ENCODE measurements at places on chromosomes 7 and 10. TPM values are rescaled to one million over a fixed set of nuclear protein-coding genes. Genes with fewer than 3 reads are reported as not detected.

FAM237B gene
- not detected for total RNA-seq

PHYH gene
- 22.0 TPM for total RNA-seq

PTPRZ1 gene
- 0.64 TPM for total RNA-seq

CTBP2 gene
- 57.7 TPM for total RNA-seq

GNGT1 gene
- not detected for total RNA-seq

WDR86 gene
- 4.0 TPM for total RNA-seq

DNA sequence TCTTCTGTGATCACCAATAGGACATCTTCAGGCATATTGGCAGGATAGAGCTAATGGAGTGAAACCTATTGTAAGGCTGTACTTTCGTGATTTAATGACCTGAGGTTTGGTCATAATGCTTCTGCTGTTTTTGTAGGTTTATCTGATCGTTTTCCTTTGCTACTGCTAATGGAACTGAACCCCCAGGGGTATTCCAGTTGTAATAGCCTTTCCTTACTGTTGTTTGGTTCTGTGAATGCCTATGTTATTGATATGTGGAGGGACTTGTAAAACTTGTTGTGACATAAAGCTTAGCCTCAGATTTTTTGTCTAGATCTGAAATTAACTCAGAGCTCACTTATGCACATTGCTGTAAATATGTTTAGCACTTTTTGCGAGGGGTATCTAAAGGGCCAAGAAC lies 10.9 kb upstream of the VWA2 start:
- DNase-seq, result no peak

- no peak for DNase-seq
These were observed 155.4 kb downstream of the TWIST1 start for GRCh38 chr7:18962031-18962430.

- DNase-seq, result no peak
These were observed 3.8 kb downstream of the SLC4A2 start for GRCh38 chr7:151063212-151063561.

DNA sequence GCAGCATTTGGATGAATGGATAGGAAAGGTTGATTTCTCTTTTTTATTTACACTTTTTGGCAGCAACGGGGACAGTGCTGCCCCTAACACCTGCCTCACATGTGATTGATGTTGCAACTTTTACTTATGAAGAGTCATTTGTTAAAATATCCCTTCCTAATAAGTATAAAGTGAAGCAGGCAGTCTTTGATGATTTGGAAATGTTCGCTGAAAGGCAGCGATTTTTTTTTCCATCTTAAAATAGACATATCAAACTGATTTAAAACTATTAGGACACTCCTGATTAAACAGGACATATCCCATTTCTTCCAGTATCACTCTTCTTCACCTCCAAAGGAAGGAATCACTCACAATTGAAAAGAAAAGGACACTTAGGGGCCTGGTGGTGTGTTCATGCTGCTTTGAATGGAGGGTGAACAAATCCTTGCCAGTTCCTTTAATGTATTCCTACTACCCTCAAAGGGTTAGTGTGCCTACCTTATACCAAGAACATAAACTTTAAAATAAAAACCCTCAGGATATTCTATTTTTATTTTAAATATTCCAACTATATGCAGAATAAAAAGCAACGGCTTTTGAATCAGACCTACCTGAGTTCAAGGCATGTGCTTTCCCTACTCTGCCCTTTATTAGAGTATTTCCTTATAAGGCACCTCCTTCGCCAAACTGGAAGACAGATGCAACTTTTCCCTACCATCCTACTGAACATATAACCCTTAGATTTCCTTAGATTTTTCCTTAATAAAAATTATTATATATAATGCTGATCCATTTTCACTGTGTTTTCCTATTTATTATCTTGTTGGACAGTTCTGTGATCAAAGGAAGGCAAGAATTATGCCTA lies 1.1 kb downstream of the ADK start:
- no peak for DNase-seq

GRCh38 chr7:136566491-136566890 lies 302.0 kb upstream of the CHRM2 start:
- no peak for DNase-seq

GRCh38 chr10:113585949-113586348 lies 33.1 kb downstream of the HABP2 start:
- no peak for DNase-seq

DNA sequence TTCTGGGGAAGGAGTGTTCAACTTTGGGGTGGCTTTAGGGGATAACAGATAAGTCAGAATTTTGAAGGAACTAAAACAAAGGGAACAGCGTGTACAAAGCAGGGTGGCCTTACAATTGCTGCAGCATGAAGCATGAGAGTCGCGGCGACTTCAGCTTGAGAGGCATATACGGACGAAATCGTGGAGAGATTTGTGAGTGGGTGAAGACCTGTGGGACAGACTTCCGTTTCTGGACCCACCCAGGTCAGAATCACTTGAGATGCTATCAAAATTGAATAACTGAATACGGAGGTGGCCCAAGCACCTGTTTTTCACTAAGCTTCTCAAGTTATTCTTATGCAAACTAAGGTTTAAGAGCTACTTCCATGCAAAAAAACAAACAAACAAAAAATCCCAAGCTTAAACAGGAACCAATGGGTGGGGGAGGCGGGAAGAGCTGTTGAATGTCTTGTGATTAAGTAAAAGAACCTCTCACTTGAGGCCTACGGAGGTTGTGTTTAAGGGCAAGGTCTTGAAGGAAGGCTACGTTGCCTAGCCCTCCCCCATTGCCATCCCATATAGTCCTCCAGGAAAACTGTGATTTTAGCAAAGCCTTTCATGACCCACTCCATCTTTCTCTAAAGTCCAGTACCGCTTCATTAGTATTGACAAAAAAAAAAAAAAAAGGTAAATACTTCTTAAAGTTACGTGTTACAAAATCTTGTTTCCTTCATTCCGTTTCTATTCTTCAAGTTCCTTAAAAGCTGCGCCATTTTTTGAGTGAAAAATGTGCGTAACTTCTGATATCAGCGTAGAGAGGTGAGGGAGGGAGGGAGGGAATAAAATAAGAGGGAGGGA lies 1.3 kb upstream of the TRIM24 start:
- no peak for DNase-seq

DNA sequence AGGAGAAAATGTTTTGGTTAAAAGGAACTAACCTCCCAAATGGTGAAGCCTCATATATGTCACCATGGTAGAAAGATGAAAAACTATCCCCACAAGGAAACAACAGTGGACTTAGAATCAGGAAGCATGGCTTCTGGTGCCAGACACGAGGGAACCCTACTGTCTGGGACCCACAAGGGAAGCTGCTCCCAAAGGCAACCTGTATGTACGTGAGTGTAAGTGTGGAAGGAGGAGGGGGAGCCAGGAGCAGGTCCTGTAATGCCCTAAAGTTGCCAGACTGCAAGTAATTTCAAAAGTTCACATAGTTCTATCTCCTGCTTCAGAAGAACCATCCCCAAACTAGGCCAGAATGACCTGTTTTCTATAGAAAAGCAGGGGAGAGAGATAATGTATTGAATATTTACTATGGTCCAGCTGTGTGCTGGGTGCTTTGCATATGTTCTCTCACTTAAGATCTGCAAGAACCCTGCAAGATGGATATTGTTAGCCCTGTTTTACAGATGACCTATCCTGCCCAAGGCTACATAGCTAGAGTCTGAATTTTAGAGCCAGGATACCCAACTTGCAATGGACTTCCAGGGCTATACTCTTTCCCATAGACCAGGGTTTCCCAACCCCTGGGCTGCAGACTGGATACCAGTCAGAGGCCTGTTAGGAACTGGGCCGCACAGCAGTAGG lies 19.2 kb downstream of the DUSP5 start:
- DNase-seq, result no peak

DNA sequence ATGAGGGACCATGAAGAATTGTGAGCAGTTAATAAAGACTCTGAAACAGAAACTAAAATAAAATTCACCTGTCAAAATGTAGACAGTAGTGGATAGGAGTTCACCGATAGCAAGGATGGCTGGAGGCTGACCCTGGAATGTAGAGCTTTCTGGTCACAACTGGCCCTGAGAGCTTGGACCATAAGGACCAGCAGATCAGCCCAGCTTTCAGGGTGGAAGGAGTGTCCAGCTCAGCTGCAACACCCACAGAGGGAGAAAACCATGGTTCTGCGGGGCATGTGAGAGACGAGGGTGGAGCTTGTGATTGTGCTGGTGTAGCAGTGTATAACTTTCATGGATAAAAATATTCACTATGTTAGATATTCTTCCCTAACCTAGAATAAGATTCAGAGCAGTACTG lies 199.9 kb downstream of the KCND2 start:
- no peak for DNase-seq

DNA sequence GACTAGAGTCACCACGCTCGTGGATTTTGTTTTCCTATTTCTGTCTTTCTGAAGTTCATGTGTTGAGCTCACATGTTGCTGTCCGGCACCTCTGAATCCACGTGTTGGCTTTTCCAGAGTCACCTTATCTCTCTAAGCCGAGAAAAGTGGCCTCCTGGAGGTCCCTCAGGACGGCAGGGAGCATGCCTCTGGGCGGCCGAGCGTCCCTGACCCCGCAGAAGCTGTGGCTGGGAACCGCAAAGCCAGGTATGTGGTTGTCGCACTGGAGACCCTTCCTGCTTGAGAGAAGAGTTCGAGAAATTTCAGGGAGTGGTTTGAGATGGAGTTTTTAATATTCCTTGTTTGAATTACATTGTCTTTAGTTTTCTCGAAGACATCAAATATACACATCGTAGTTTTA lies 12.6 kb downstream of the IQCE start:
- DNase-seq, result no peak

DNA sequence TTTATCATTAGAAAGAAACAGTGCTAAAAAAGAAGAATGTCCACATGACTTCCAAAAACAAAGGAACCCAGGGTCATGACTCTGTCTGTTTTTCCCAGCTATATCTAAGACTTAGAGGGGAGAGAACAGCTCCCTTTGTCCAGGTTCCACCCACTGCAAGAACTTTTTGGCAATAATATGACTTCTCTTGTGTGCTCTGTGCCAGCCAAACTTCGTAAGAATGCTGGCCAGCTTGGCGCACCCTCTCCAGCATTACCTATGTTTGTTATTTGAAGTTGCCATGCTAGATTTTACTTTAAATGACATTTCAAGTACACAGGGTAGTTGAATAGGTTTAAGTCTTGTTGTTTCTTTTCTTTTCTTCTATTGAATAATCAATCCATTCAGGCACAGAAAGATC lies 371.4 kb downstream of the KCNMA1 start:
- DNase-seq, result no peak

DNA sequence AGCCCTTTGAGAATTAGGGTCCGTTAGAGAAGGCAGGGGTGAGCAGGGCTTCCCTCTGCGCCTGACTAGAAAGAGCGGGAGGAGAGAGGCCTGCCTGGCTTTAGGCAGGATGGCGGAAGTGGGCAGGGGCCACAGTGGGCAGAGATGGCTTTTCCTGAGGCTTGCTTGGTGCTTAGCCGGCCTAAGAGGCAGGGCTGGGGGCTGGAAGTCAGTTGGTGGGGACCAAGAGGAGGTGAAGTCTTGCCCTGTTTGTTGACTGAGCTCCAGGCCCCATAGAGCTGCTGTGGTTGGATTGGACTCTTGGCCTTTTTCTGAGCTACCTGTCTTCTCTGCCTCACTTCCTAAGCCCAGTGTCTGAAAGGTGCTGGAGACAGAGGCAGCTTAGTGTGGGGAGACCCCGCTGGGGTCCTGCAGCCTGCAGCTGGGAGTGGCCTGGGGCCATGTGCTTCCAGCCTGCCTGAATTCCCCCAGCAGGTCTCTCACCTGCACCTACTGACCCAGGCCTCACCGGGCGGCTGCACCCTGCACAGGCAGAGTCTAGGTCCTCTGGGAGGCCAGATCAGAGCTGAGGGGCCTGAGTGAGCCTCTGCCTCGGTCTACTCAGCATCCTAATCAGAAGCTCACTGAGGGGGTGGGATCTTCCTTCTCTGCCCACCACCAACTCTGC lies 4.8 kb downstream of the FAM241B start:
- no peak for DNase-seq

- DNase-seq, result no peak
These were observed 79.3 kb downstream of the JCAD start for GRCh38 chr10:29980084-29980483.

DNA sequence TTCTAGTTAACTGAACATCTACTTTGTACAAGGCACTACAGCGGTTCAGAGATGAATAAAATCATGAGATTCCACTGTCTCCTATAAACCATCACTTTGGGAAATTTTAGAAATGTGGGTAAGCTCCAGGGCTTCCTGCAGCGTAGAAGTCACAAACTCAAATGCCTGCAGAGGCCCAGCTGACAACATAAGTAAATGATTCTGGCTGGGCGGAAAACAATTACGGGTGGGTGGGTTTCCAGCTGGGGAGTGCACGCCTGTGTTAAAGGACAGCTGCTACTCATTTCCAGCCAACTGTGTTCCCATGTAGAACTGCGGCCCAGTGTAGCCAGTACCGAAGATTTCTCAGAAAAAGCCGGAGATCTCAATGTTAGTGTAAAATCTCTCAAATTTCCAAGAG lies 69.5 kb upstream of the ATRNL1 start:
- no peak for DNase-seq

DNA sequence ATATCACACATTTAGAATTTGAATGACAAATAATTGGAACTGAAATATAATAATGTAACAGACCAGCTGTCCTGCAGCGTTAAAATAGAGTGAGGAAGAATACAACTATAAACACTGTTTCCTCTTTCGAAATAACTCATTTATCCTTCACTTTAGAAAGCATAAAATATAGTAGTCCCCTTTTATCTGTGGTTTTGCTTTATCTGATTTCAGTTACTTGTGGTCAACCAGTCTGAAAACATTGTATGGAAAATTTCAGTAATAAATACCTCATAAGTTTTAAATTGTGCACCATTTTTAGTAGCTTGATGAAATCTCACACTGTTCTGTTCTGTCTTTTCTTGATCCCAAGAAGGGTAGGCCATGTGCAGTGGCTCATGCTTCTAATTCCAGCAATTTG lies 31.7 kb downstream of the POLR1F start:
- DNase-seq, result no peak

- DNase-seq, result no peak
These were observed 153.6 kb downstream of the GPR158 start for GRCh38 chr10:25328361-25328760.

GRCh38 chr10:21130683-21131442 lies 233.8 kb upstream of the NEBL start:
- no peak for DNase-seq

GRCh38 chr10:72802332-72802731 lies 91.2 kb upstream of the OIT3 start:
- no peak for DNase-seq

DNA sequence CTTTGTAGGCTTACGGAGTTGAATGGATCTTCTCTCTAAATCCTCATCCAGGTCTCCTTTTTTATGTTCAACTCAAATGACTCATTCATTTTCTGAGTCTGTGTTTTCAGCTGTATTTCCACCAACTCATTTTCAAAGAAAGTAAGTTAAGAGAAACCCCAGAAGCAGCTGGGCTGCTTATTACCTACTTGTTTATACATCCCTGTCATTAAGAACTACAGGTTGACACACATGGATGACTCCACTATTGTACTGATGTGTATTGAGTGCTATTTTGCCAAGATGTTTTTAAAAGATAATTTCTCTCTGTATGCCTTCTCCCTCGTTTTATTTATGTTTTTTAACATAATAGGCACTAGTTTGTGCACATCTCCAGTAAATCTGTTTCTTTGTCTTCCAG lies 41.9 kb downstream of the DGKI start:
- no peak for DNase-seq

- no peak for DNase-seq
These were observed 540.6 kb downstream of the ZWINT start for GRCh38 chr10:55820478-55820877.

Data from ascending aorta (tissue), 2 donors.